SJSA1 (cell line): ENCODE measurements at places on chromosomes 13 and 19. TPM values are rescaled to one million over a fixed set of nuclear protein-coding genes. Genes with fewer than 3 reads are reported as not detected.

RFPL4A gene
- total RNA-seq: not detected in 2 replicates

SLC25A41 gene
- total RNA-seq: not detected in 2 replicates

GFY gene
- total RNA-seq: not detected in 2 replicates

MFSD12 gene
- total RNA-seq: 124 and 132 TPM in 2 replicates

C19orf85 gene
- not detected in 2 replicates for total RNA-seq

ICAM5 gene
- 0.38 and 0.79 TPM in 2 replicates for total RNA-seq

ZNF30 gene
- 2.8 and 4.3 TPM in 2 replicates for total RNA-seq

PSPN gene
- 1.2 and 1.3 TPM in 2 replicates for total RNA-seq
